ENCODE measurements at places on chromosomes 4 and X. TPM values are rescaled to one million over a fixed set of nuclear protein-coding genes. Genes with fewer than 3 reads are reported as not detected.

DNA sequence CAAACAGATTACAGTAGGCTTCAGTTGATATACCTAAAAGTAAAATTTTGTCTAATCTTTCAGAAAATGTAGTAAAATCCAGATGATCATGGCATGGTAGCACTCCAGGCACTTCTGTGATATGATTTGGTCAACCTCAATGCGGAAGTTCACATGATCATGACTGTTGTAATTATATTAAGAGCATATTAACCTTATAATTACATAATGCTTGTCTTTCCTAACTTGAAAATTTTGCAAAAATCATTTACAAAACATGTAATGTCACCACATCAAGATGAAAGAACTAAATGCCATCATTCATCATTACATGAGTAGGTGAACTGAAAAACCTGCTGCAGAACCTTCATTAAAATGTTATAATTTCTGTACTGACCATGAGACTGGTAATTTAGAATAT is 88.1 kb downstream of the MBNL3 start:
- DNase-seq = no peak

DNA sequence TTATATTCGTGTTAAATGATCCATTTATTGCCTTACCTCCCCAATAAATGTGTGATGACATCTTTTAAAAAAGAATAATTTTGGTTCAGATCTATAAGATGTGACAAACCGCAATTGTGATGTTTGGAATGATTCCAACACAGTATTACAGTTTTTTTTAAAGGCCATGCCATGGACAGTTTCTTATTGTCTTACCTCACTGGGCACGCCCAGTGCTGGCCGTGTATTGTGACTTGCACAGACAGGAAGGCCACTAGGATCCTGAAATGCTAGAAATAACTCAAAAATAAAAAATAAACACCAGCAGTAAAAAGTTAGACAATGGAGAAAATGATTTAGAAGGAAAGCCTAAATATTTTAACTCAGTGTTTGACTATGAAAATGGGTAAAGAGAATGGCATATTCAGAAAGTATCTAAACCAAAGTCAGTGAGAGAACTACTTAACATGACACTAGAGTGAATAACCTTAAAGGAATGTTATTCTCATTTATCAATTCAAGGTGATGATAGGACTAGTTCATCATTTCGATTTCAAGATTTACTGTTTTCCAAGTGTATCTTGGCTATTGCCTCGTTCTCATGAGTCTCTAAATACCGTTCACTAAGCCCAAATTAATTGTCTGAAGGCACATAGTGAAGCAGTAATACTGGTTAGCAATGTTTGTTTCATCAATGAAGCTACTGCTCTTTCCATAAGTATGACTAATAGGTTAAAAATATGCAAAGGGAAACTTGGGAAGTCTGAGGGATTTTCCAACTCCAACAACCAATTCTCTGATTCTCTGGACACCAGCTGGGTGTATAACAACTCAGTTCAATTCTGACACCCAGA is 46.1 kb upstream of the VEGFC start:
- DNase-seq = peak; percentile 13

GRCh38 chr4:25810461-25811373 is 52.1 kb downstream of the SEL1L3 start:
- no peak for DNase-seq

GRCh38 chr4:155999725-156000124 is 46.1 kb upstream of the CTSO start:
- DNase-seq = no peak

DNA sequence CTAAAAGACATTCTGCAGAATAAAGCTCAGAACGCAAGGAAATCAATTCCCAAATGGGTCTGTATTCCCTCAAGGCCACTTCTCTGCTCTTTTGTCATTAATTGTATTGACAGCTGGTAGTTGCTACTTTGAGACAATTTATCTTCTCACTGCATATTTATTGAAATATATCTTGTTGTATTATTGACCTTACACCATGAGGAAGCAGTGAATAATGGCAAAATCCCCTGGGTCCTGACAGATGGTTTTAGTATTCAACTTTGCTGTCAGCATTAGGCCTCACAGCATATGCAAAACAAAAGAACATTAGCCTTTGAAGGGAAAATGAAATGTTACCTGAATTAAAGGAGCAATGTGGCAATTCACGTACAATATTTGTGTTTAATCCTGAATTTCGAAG is 406.1 kb upstream of the TRAM1L1 start:
- DNase-seq = no peak

The IBSP gene
- 0.30 TPM for total RNA-seq
